ENCODE measurements at places on chromosomes 1 and 21. TPM values are rescaled to one million over a fixed set of nuclear protein-coding genes. Genes with fewer than 3 reads are reported as not detected.

MFAP2 gene
- 7.4 TPM for total RNA-seq

CELA2B gene
- not detected for total RNA-seq

UBE4B gene
- 42.0 TPM for total RNA-seq

OR2T29 gene
- 0.23 TPM for total RNA-seq

ARL8A gene
- total RNA-seq = 77.7 TPM

CNR2 gene
- not detected for total RNA-seq

MEX3A gene
- 33.4 TPM for total RNA-seq

MORN1 gene
- 15.7 TPM for total RNA-seq

TMPRSS2 gene
- under 0.01 TPM for total RNA-seq

ALG6 gene
- 44.3 TPM for total RNA-seq

GCSAML gene
- 0.69 TPM for total RNA-seq

KCNAB2 gene
- 21.5 TPM for total RNA-seq

CLDN19 gene
- total RNA-seq = 1.2 TPM

RGS4 gene
- 41.1 TPM for total RNA-seq

FMO4 gene
- total RNA-seq = 0.46 TPM

PRDM16 gene
- total RNA-seq = 3.2 TPM

TTLL10 gene
- 0.69 TPM for total RNA-seq

OR2L5 gene
- total RNA-seq = 1.8 TPM
